ENCODE measurements at places on chromosomes 5 and 9.

DNA sequence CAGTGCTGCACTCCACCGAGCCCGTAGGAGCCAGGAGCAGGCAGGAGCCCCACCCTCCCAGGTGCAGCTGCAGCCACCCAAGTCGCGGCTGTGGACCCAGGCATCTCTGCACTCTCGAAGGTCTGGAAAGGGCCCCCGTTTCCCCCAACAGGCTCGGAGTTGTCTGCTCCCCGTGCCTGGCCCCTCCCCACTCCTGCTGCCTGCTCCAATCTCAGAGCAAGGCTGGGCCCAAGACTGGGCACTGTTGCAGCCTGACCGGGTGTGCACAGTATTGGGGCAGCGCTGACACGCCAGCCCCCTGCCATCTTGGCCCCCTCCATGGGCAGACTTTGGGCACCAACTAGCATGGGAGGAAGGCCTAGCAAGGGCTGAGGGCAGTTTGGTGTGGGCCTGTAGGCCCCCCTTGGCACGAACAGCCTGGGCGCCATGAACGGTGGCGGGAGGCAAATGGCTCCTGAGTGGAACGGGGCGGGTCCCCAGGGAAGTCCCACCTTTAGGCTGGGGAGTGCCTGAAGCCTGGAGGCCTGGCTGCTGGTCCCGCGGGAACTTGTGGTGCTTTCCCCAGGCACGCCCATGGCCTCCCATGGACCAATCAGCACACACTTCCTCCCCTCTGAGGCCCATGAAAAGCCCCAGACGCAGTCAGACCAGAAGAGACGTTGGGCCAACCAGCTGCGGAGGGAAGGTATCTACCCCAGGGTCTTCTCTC lies 60.4 kb downstream of the PSAT1 start:
- no peak for DNase-seq

DNA sequence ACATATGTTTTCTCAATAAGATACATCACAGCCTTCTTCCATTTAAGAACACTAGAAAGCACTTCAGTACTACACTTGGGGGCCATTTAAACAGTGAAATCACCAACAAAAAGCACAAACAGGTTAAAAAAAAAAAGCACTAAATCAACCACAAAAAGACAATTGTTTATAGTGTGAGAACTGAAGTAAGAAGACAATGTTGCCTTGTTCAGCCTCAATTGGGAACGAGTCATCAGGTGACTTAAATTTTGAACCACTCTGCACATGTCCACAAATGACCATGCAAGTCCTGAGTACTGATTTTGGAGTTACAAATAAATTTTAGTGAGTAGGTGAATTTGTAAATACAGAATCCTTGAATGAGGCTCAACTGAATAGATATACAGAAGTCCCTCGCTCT lies 37.2 kb upstream of the HNRNPA0 start:
- DNase-seq: no peak

DNA sequence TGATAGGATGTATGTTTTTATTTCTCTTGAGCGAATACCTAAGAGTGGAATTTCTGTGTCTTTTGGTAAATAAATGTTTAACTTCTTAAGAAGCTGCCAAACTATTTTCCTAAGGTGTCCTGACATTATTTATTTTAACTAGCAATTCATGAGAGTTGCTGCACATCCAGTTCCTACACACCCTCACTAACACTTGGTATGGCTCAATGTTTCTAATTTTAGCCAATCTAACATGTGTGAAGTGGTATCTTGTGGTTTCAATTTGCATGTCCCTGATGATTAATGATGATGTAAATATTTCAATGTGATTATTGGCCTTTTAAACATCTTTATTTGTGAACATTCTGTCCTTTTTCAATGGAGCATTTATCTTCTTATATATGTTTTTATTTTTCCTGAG lies 2095.5 kb upstream of the C9orf72 start:
- DNase-seq: no peak

DNA sequence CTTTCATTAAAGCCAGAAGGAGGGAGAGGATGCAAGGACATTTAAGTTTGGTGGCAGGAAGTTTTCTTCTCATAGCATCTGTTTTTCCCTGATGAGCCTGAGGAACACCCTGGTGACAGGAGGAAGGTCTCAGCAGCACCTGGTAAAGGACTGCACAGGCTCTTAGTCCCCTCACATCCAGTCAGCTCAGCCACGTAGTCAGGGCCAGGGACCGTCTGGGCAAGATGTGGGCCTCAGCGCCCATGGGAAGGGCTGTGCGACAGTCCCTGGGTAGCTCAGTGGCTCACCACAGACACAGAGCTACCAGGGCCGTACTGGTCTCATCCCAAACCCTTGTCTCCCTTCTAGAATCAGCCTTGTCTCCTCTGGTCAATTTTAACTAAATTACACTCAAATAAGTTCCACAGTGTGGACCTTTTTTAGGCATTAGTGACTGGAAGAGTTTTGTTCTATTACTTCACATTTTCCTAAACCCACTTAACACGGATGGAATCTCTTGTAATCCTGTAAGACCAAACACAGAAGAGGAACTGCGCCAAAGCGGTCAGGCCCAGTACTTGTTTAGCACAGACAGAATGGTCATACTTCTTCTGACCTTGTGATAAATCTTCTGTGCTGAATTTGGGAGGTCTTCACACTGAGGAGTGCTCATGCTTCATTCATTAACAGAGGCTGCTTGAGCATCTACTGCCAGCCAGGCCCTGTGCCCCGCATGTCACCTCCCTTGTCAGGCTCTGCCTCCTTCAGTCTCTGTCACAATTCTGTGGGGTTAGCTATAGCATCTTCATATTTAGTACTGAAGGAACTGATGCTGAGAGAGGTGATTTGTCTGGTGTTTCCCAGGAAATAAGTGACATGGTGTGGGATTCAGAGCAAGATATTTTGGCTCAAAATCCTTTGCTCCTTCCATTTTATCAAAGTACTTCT lies 91.4 kb downstream of the ANGPTL2 start:
- DNase-seq: no peak

- no peak for DNase-seq
Measured at GRCh38 chr5:23639326-23639725, 131.9 kb downstream of the PRDM9 start.

DNA sequence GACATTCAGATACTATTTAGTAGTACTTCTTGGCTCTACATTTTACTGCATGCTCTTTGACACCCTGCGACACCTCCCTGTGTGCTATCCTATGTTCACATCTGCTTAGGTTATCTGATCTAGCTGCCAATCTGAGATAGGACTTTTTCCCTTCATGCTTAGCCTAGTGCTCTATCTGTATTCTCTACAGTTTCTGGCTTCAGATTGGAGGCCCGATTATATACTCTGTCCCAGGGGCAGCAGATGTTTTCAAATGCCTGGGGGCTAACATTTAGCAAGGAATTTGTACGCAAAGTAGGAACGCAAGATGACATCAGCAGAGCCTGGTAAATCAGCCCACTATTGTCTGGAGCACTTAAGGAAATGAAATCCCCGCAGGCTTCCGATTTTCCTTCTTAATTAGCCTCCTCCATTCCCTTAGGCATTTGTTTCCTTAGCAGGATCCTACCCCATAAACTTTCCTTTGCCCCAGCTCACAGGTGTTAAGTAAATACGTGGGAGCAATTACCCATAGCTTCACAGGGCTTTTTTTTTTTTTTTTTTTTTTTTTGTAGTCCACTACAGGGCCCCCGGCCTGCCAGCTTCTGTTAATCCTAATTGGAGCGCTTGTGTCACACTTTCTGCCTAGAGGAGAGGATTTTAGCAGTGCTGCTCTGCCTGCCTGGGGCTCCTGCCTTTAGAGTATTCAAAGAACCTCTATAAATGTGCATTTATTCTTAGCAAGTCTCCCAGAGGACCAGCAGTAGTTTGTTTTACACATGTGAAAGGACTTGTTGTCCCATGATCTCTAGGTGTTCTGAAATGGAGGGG lies 61.1 kb upstream of the LPAR1 start:
- DNase-seq: no peak

DNA sequence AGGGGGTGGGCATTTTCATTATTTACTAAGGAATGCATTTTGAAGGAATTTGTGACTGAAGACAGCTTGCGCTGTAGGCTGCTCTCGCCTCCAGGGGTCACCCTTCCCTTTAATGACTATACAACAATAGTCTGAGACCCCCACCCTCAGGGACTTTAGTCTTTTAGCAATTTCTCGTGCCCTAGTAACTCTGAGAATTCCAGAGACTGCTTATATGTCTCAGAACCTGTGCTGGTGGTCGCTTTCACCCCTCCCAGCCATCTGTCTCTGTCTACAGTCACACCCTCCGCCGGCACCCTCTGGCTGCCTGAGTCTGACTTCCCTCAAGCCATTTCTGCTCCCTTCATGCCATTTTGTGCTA lies 671.4 kb downstream of the NR2F1-AS1 start:
- no peak for DNase-seq

DNA sequence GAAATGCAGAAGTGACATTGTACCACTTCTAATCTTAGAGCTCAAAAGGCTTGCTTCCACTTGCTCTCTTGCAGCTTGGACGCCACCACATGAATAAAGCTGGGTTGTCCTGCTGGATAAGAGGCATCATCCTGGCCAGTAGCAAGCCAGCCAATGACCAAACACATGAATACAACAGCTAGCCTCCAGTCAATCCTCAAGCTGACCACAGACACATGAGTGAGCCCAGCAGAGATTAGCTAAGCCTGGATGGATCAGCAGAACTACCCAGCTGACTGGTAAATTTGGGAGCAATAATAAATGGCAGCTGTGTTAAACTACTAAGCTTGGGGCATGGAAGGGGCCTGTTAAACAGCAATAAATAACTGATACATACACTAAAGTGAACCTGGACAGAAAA lies 121.1 kb upstream of the SLC12A2 start:
- no peak for DNase-seq

- DNase-seq: no peak
Measured at GRCh38 chr9:14180093-14180959, 133.6 kb downstream of the NFIB start.

- no peak for DNase-seq
Measured at GRCh38 chr5:168366116-168366515, 74.7 kb downstream of the WWC1 start.

DNA sequence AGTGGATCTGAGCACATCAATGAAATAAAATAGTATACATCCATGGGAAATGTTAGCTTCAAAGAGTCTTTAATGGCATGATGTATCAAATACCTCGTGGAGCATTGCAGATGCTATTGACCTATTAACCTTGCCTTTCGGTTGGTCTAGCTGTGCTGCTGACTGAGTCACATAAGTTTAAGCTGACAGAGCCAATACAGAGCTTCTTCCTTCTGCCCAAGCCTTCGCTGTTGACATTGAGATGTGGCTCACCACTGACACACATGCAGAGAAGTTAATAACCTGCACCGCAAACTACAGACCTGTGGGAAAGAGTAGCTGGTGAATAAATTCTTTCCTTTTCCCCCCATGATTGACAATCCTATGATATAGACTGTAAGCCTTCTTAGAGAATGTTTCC lies 78.2 kb downstream of the LURAP1L start:
- DNase-seq: no peak

DNA sequence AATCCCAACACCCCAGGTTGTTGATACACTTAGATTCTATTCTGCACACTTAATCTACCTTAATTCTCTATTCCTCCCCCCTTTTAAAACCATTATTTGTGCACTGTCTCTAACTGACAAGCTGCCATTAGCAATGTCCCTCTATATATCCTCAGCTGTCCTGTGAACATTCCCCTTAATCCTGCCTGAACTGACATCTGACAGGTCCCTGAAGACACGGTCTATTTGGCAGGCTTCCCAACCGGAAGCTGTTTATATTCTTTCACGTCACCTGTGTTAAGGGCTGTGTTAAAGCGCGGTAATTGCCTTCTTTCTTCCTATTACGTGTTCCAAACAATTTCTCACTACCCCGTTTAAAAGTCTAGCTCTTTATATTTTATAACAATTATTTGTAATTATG lies 277.3 kb downstream of the CDH9 start:
- DNase-seq: no peak

GRCh38 chr9:89295400-89295799 lies 15.6 kb upstream of the CKS2 start:
- DNase-seq: no peak

DNA sequence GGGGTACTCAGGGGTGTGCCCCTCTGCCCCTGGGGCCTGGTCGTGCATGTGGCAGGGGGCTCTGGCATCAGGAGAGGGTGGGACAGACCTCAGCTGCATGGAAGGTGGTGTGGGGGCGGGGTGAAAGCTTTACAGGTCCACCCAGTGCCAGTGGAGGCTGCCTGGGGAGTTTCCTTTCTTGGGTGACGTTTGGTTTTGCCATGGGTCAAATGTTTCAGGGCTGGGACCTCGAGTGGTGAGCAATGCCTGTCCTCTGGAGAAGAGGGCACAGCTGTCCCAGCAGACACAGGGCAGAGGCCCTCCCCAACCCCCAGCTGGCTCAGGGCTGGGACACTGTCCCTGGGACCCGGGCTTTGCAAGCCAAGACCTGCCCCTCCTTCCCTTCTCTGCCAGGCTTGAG lies 3.6 kb downstream of the RXRA start:
- DNase-seq: no peak

GRCh38 chr5:56273376-56273955 lies 40.3 kb upstream of the ANKRD55 start:
- DNase-seq: no peak

GRCh38 chr5:2263763-2264162 lies 381.0 kb upstream of the IRX4 start:
- DNase-seq: no peak

- DNase-seq: peak; percentile 56
Measured at GRCh38 chr9:128203707-128204551, 750 bp downstream of the DNM1 start.

DNA sequence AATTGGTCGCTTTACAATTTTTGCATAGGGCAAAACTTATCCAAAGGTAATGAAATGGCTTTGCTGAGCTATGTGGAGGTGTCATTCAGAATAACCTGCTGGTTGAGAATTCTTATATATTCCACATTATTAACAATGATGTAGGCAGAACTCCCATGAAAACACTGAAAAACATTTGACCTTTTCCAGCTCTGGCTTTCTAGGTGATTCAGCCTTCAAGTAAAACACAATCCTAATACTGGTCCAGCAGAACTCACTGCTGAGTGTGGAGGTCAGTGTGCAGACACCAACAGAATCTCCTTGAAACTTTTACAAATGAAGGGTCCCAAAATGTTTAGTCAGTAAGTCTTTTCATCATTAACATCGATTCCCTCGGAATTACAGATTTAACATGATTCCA lies 162.0 kb upstream of the EFNA5 start:
- no peak for DNase-seq

GRCh38 chr9:34891386-34891785 lies 66.7 kb upstream of the PHF24 start:
- no peak for DNase-seq

GRCh38 chr9:137902646-137903045 lies 25.1 kb downstream of the CACNA1B start:
- no peak for DNase-seq

DNA sequence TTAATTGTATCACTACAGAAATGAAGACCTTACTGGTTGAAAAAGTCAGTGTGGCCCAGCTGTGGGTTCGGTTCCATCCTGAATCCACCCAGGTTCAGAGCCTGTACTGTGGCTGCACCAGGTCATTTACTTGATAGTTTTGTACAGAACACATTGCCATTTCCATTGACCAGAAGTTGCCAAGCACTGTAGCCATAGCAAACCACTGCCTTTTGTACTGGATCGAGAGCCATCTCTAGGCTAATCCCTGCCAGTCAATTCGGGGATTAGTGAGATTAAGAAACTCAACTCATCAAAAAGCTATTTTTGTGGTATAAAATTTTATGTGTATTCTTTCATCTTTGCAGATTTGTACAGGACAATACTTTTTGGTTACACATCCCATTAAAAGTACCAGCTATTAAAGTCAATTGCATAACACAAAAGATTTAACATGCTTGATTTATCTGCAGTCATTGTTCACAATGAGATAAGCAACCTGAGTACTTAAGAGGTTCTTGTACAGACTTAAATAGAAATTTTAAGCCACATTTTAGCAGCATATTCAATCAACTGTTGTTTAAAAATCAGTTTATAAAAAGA lies 108.5 kb upstream of the OTULINL start:
- DNase-seq: no peak

- no peak for DNase-seq
Measured at GRCh38 chr5:168962306-168962705, 338.6 kb downstream of the SLIT3 start.

Measured in PC-9 (cell line).